ENCODE measurements at places on chromosomes 1 and 21. TPM values are rescaled to one million over a fixed set of nuclear protein-coding genes. Genes with fewer than 3 reads are reported as not detected.

The FCRL1 gene
- 0.25 TPM for total RNA-seq

The SPATA46 gene
- not detected for total RNA-seq

The TRABD2B gene
- not detected for total RNA-seq

The C1orf94 gene
- not detected for total RNA-seq

The NOS1AP gene
- 0.21 TPM for total RNA-seq

The POU3F1 gene
- not detected for total RNA-seq

The C1orf115 gene
- 0.79 TPM for total RNA-seq

The NBPF20 gene
- total RNA-seq, result 1.3 TPM

The GNG12 gene
- total RNA-seq, result 0.34 TPM

The SLC35F3 gene
- total RNA-seq, result 2.4 TPM

The ZNF648 gene
- total RNA-seq, result not detected

The PRPF38B gene
- total RNA-seq, result 86.3 TPM

The ADAM15 gene
- 42.1 TPM for total RNA-seq

The MFSD2A gene
- 7.2 TPM for total RNA-seq

The KCNA3 gene
- 23.5 TPM for total RNA-seq

The TFF2 gene
- total RNA-seq, result not detected

The PIGP gene
- total RNA-seq, result 15.0 TPM

The CFH gene
- 0.19 TPM for total RNA-seq

The ADAMTS4 gene
- 7.7 TPM for total RNA-seq

The MYCL gene
- 0.30 TPM for total RNA-seq

The TAS1R2 gene
- total RNA-seq, result not detected

The PGLYRP3 gene
- total RNA-seq, result not detected

The NBPF6 gene
- not detected for total RNA-seq

The CORT gene
- total RNA-seq, result 0.69 TPM

The DNM3 gene
- total RNA-seq, result 3.4 TPM

The KIF17 gene
- total RNA-seq, result not detected

The KCNE1 gene
- total RNA-seq, result 0.37 TPM

The HS2ST1 gene
- total RNA-seq, result 32.9 TPM

The ZBTB40 gene
- 24.8 TPM for total RNA-seq

The LAX1 gene
- 24.8 TPM for total RNA-seq

The OLFML2B gene
- total RNA-seq, result not detected

The TLCD4 gene
- total RNA-seq, result 0.21 TPM

The LCE1A gene
- total RNA-seq, result not detected

The B3GALT2 gene
- 0.07 TPM for total RNA-seq

The BNIPL gene
- total RNA-seq, result 2.8 TPM

The GDAP2 gene
- total RNA-seq, result 28.4 TPM

The HLX gene
- 0.55 TPM for total RNA-seq

The FOXD3 gene
- not detected for total RNA-seq
